ENCODE measurements at places on chromosomes 6 and 20.
A peak's percentile ranks its signal among the peaks of the same experiment; 100 is the strongest.

- H3K27me3 ChIP-seq: no peaks in the 10 kb centered on the region
- DNase-seq: no peak
- H3K27ac ChIP-seq: no peak overlapping the region
- H3K4me3 ChIP-seq: no peak overlapping the region
- H3K4me1 ChIP-seq: no peaks in the 10 kb centered on the region
- no peaks in the 10 kb centered on the region for H3K36me3 ChIP-seq
Observed at GRCh38 chr20:33875055-33875454, 63.9 kb downstream of the CHMP4B start.

DNA sequence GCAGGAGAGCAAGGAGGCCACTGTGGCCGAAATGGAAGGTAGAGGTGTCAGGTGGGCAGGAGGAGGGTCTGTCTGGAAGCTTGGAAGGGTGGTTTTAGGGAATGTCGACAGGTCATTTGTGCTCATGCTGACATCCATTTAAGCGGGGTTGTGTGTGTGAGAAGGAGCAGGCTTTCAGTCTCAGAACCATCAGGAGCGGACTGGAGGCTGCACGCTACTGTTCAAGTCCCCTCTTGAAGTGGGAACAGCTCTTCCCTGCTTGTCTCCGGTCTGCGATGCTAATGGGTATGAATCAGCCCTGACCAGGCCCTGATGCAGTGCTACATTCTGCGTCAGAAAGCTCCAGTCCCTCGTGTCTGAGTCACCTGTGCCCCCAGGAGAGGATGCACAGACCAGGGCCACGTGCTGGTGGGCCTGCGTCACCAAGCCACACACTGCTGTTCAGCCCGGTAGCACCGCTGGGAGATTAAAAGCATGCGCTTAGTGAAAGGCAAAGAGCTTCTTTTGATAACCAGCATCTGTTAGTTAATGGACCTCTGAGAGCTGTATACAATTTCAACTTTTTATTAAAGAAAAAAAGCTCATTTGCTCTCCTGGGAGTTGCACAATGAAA, 58.0 kb downstream of the APCDD1L start:
- H3K36me3 ChIP-seq: no peaks in the 10 kb centered on the region
- DNase-seq: no peak
- no peak overlapping the region for H3K4me3 ChIP-seq
- no peaks in the 10 kb centered on the region for H3K4me1 ChIP-seq
- H3K27me3 ChIP-seq: no peaks in the 10 kb centered on the region

DNA sequence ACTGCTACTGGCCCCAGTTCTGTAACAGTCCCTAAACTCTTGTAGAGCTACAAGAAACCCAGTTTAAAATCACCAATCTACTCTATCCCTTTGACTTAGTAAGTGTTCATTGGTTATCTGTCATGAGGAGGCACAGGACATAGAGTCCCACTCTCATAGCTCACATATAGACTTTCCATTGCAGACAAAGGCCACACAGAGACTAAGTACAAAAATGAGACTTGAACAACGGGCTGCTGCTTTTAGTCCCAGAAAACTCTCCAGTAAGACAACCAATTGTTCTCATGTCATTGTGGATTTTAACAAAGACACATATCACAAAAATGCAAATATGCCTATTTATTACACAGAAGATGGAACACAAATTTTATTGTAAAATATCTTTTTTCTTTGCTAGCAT, 197.4 kb downstream of the PTPRK start:
- H3K36me3 ChIP-seq: peaks cover 7% of the 10 kb centered on the region
- H3K27ac ChIP-seq: no peak overlapping the region
- DNase-seq: no peak
- no peaks in the 10 kb centered on the region for H3K27me3 ChIP-seq
- no peaks in the 10 kb centered on the region for H3K4me1 ChIP-seq

GRCh38 chr6:12324099-12324498, 33.9 kb downstream of the EDN1 start:
- peaks cover 14% of the 10 kb centered on the region for H3K36me3 ChIP-seq
- H3K4me3 ChIP-seq: no peak overlapping the region
- peak; percentile 100 for DNase-seq
- H3K27me3 ChIP-seq: no peaks in the 10 kb centered on the region

DNA sequence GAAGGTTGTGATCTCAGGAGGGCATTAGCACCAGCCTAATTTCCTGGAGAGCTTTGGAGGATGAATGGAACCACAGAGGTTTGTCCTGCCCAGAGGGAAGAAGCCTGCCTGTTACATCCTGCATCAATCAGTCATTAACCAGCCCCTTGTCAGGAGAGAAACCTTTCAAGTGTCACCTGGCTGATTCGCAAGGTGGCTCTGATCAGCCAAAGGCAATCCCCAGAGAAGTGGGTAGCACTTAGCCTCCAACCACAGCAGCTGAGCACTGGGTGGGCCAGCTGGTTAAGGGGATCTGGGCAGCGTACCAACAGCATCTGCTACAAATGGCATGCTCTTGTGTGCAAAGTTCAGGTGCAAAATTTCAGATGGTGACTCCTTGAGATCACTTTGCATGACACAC, 26.9 kb downstream of the ANKEF1 start:
- H3K36me3 ChIP-seq: no peaks in the 10 kb centered on the region
- no peaks in the 10 kb centered on the region for H3K27me3 ChIP-seq
- no peak overlapping the region for H3K4me3 ChIP-seq
- H3K27ac ChIP-seq: no peak overlapping the region
- H3K4me1 ChIP-seq: no peaks in the 10 kb centered on the region

DNA sequence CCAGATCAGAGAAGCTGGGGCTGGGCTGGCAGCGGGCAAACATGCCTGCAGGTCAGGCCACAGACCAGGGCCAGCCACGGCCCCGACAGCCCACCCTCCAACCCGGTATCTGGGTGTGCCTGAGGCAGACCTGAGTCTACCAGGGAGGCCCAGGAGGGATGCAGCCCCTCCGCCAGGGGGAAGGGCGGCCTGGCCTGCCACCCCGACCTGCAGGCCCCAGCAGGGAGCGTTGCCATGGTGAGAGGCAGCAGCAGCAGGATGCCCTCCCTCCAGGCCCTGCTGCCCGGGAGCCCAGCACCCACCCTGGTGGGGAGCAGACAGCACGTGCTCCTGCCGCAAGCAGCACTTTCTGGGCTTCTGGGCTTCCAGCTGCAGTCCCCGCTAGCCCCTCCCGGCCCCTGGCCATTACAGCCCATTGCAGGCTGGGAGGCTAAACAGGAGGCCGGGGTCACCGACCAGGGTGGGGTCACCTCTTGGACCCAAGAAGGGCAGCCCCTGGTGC, 3.8 kb upstream of the EEF1A2 start:
- no peaks in the 10 kb centered on the region for H3K4me1 ChIP-seq
- no peaks in the 10 kb centered on the region for H3K36me3 ChIP-seq
- H3K4me3 ChIP-seq: no peak overlapping the region
- peaks cover 71% of the 10 kb centered on the region for H3K27me3 ChIP-seq
- H3K27ac ChIP-seq: no peak overlapping the region
- DNase-seq: no peak

DNA sequence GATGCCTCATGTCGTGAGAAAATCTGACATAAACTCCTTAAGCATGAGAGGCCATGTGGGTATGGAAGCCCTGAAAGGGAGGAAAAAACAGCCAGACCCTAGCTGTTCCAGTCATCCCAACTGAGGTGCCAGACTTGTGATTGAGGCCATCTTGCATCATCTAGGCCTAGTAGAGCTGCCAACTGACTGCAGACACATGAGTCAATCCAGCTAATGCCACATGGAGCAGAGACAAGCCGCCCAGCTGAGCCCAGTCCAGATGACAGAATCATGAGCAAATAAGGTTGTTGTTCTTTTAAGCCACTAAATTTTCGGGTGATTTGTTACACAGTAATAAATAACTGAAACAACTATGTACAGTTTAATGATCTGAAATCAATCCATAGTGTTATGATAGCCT, 680.9 kb downstream of the MAFB start:
- no peak overlapping the region for H3K27ac ChIP-seq
- DNase-seq: no peak
- H3K4me3 ChIP-seq: no peak overlapping the region
- H3K36me3 ChIP-seq: no peaks in the 10 kb centered on the region
- peaks cover 17% of the 10 kb centered on the region for H3K27me3 ChIP-seq
- H3K4me1 ChIP-seq: no peaks in the 10 kb centered on the region
